Right renal cortex interstitium (tissue), 3 donors: ENCODE measurements at places on chromosomes 3 and 15.

- no peak for DNase-seq
These were observed 10.6 kb downstream of the SETMAR start for GRCh38 chr3:4313606-4314293.

DNA sequence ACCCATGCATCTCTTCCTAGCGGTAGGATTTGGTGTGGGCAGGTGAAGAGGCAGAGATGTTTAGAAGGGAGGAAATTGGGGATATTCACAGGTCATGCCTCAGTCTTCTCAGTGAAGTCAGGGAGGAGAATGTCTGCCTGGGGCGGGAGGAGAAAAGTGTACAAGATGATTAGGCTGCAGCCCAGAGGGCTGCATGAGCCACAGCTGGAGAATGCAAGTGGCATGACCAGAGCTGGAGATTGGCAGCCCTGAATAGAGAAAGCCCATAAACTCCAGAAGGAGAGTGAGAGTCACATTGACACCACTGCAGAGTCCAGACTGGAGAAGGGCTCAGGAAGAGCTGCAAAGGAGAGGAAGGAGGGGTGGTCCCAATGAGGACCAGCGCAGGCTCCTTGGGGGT is 22.6 kb downstream of the PDHB start:
- no peak for DNase-seq

DNA sequence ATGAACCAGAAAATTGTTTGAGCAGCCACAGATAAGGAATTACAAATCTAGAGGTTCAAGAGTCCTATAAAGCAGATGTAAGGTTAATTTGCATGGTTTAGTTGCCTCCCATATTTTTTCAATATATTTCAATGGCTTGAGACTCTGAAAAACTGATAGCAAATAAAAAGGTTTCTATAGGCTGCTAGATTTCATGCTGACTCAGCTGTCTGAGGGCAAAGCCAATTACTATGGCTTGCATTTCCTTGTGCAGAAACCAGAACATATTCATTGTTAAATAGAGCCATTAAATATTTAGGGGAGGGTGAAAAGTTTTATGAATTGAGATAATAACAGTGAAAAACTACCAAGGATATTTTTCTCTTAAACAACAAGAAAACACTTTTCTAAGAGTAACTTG is 278.1 kb upstream of the CADM2 start:
- DNase-seq: no peak

DNA sequence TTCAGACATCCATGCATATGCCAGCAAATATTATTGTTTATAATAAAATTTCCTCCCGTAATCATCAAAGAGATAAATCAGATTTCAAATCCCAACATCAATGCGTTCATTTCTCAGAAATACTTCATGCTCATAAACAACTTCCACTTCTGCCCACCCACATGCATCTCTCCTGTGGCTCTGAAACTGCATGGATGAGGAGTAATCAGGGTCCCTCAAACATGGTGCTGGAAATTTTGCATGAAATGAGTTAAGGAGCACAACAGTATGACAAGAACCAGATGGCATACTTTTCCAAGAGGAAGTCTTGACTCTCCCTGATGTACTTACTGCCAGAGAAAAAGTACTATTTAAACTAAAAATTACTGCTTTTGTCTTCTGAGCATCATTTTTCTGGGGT is 26.9 kb upstream of the MFSD1 start:
- DNase-seq: no peak

DNA sequence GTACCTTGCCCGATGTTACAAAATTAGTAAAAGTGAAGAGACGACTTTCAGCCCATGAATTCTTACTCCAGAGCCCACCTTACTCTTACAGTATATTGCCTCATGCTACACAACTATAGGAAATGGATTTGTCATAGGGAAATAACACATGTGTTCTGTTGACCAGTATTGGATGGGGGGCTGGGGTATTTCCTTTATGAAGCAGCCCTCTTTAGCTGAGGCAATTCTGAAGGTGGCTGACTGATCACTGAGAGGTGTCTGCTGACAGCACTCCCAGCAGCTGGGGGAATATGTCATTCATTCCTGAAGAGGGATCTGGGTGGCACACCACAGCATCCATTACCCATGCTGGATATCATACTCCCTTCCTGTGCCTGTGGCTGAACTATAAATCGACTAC is 6.4 kb upstream of the GOLM2 start:
- no peak for DNase-seq

GRCh38 chr3:62335196-62335595 is 38.2 kb downstream of the FEZF2 start:
- DNase-seq: no peak

DNA sequence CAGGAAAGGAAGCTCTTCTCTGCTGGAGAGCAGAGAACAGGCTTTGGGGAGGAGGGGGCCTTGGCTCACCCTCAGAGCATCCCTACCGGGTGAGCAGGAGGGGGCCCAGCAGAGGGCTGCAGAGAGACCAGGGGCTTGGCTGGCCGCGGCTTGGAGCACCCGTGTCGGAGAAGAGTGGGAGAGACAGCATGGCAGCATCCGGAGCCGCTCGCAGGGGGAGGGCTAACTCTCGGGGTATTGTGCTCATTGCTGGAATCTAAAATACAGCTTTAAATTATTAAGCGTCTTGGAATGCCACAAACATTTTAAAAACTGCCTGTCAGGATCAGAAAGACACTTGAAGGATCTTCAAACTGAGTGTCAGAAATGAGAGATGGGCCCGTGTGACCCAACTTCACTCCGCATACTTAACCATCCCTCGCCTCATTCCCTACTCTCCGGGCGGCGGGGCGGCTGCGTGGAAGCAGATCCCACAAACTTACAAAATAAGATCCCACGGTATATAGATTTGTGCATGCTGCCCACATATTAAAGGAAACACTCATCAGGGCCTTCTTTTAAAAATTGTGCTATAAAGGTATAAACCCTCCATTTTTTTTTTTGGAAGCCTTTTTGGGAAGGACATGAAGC is 53.9 kb downstream of the EIF4E3 start:
- no peak for DNase-seq

- no peak for DNase-seq
These were observed 265.4 kb upstream of the LYSMD4 start for GRCh38 chr15:99998661-99999101.

- no peak for DNase-seq
These were observed 286.3 kb downstream of the ZNF385D start for GRCh38 chr3:21464746-21465145.

DNA sequence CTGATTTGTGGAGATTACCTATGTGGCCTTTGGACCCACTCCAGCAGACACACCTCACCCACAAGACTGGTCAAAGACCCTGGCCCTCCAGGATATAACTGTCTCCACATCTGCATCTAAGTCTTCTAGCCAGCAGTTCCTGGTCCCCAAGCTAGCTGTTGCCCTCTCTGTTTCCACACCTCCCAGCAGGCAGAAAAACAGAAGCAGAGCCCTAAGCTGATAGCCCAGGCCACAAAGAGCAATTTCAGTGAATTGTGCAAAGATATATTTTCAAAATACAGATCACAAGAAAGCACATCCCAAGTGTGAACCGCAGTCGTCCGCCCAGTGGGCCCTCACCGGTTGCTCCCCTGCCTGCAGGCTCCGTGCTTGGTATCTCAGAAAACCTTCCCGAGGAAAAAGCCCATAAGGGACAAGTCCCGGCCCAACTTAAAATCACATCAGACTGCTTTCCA is 2.6 kb downstream of the TNIK start:
- DNase-seq: no peak

GRCh38 chr15:48501208-48501607 is 144.3 kb downstream of the FBN1 start:
- no peak for DNase-seq

DNA sequence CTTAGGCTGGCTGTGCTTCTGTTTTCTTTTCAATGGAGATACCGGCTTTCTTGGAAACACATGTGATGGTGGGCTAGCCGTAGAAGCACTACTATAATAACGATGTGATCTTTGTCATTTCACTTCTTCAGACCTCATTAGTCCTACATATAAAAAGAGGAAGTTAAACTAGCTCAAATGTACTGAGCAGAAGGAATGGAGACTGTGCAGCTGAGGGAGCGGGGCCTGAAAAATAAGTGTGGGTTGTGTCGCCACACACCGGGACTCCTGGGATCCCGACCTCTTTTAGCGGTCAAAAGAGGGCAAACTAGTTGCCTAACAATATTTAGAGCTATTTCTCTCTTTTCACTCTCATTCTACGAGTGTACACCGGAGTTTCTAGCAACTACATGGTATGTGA is 1.0 kb upstream of the RNF7 start:
- DNase-seq: no peak

DNA sequence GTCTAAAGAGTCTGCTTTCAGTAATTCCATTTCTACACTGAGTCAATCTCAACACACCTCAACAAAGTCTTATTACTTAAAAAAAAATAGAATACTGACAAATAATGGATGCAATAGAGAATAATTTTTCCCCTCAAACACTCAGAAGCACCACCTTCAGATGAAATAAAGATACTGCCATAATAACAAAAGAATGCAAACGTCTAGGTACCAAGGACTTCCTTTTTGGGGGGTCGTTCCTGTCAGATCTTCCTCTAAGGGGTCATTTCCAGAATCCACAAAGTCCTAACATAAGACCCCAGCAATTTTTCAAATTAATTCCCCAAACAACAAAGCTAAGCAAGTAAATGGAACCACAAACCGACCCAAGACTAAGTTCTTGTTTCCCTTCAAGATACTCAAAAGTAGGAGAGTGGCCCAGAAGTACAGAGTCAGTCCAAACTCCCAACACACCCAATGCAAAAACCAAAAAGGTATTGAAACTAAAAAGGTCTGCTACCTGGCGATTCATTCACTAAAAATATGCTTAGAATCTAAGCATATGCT is 1.3 kb downstream of the RYK start:
- no peak for DNase-seq

GRCh38 chr15:85331655-85332285 is 48.6 kb upstream of the AKAP13 start:
- no peak for DNase-seq

DNA sequence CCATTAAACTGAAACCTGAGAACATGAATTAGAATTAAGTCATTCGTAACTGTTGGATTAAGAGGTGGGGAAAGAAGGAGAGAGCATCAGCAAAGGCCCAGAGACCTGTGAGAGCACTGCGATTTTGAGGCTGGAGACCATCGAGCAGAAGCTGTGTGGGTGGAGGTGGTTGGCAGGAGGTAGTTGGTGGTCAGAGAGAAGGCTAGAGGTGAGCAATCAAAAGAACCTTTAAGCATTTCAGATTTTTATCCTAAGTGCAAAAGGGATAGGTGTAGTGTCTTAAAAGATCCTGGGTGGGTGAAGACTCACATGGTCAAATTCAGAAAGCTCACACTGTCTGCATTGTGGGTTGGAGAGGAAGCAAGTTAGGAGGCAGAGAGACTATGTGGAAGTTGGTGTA is 65.1 kb upstream of the TEX264 start:
- DNase-seq: no peak

DNA sequence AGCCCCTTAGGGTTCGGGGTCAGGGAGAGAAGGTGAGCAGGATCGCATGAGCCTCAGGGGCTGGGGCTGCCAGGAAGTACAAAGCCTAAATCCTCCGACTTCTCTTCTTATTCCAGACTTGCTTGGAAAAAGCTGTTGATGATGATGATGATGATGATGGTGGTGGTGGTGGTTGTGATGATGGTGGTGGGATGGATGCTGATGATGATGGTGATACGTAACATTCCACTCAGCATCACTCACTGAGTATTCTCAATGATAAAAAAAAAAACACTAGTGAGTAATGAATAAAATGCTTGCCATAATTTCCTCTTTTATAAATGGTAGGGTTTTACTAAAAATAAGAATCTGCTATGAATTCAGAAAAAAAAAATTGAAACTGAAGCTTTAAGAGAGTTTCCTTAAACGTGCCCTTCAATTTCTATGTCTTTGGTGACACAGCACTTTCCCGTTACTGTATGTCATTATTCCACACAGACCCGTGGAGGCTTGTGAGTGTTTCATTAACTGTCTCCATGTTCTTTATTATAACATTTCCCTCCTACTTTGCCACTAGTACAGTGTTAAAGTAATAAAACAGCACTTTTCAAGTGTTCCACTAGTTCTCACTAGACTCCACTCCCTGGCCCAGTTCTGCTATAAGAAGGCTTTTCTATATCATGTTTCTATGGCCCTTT is 5.4 kb upstream of the ACAN start:
- no peak for DNase-seq

GRCh38 chr3:104992676-104993075 is 374.0 kb upstream of the ALCAM start:
- no peak for DNase-seq

DNA sequence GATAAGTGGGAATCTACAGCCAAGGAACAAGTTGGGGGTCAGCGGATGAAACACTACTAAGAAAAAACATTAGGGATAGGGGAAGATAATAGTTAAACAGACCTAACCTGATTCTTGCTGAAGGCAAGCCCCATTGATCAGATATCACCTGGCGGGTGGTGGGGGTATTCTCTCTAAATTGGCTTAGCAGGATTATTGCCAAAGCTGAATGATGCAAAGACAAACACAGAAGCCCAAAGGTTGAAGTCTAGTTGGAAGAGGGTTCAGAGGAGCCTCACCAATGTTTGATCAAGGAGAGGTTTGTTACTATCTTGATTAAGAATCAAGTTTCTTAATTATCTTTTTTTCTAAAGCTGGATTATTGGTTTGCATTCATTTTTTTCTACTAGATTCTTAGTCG is 371.9 kb upstream of the CNTN4 start:
- no peak for DNase-seq

GRCh38 chr3:42007785-42008184 is 45.9 kb upstream of the ULK4 start:
- DNase-seq: no peak

GRCh38 chr15:28873585-28874190 is 12.1 kb upstream of the APBA2 start:
- no peak for DNase-seq

GRCh38 chr15:91652610-91653207 is 200.8 kb upstream of the SLCO3A1 start:
- DNase-seq: no peak

DNA sequence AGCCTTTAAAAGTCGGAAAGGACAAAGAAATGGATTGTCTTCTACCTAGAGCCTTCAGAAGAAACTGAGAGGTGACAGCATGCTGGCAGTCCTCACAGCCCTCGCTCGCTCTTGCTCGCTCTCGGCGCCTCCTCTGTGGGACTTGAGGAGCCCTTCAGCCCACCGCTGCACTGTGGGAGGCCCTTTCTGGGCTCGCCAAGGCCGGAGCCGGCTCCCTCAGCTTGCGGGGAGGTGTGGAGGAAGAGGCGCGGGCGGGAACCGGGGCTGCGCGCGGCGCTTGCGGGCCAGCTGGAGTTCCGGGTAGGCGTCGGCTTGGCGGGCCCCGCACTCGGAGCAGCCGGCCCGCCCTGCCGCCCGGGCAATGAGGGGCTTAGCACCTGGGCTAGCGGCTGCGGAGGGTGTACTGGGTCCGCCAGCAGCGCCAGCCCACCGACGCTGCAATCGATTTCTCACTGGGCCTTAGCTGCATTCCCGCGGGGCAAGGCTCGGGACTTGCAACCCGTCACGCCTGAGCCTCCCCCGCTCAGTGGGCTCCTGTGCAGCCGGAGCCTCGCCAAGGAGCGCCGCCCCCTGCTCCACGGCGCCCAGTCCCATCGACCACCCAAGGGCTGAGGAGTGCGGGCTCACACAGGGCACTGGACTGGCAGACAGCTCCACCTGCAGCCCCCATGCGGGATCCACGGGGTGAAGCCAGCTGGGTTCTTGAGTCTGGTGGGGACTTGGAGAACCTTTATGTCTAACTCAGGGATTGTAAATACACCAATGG is 953.8 kb upstream of the GBE1 start:
- no peak for DNase-seq

- no peak for DNase-seq
These were observed 127.0 kb downstream of the TFDP2 start for GRCh38 chr3:142022381-142022780.
